ENCODE measurements at places on chromosomes 3 and 15.
A peak's percentile ranks its signal among the peaks of the same experiment; 100 is the strongest.

GRCh38 chr15:34808016-34808415 lies 12.7 kb upstream of the ACTC1 start:
- DNase-seq = no peak

DNA sequence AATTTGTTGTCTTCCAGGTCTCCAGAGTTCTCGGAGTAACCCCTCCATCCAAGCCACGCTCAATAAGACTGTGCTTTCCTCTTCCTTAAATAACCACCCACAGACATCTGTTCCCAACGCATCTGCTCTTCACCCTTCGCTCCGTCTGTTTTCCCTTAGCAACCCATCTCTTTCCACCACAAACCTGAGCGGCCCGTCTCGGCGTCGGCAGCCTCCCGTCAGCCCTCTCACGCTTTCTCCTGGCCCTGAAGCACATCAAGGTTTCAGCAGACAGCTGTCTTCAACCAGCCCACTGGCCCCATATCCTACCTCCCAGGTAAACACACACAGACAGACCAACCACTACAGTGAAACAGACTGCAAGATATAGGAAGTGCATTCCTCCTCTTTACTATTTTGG lies 87.9 kb upstream of the BLM start:
- DNase-seq = no peak

DNA sequence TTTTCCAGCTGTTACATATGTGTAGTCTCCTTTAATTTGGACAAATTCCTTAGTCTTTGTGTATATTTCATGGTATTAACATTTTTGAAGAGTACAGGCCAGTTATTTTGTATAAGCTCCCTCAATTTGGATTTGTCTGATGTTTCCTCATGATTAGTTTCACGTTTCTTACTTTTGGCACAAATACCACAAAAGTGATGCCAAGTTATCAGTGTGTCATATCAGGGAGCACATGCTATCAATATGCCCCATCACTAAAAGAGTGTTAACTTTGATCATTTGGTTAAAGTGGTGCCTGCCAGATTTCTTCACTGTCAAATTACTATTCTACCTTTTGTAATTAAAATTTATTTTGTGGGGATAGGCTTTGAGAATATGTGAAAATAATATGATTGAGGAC lies 14.6 kb downstream of the PCNP start:
- no peak for DNase-seq

GRCh38 chr3:31664031-31664430 lies 131.3 kb downstream of the STT3B start:
- DNase-seq = no peak

GRCh38 chr3:196620161-196620604 lies 19.3 kb upstream of the NRROS start:
- DNase-seq = no peak

GRCh38 chr15:32729700-32730395 lies 12.0 kb downstream of the GREM1 start:
- DNase-seq = no peak

GRCh38 chr15:48632651-48633050 lies 12.9 kb downstream of the FBN1 start:
- DNase-seq = no peak

GRCh38 chr15:72229076-72229946 lies 1.7 kb downstream of the PKM start:
- peak; percentile 33 for DNase-seq

- DNase-seq = no peak
Observed at GRCh38 chr3:128323206-128324081, 143.2 kb downstream of the DNAJB8 start.

DNA sequence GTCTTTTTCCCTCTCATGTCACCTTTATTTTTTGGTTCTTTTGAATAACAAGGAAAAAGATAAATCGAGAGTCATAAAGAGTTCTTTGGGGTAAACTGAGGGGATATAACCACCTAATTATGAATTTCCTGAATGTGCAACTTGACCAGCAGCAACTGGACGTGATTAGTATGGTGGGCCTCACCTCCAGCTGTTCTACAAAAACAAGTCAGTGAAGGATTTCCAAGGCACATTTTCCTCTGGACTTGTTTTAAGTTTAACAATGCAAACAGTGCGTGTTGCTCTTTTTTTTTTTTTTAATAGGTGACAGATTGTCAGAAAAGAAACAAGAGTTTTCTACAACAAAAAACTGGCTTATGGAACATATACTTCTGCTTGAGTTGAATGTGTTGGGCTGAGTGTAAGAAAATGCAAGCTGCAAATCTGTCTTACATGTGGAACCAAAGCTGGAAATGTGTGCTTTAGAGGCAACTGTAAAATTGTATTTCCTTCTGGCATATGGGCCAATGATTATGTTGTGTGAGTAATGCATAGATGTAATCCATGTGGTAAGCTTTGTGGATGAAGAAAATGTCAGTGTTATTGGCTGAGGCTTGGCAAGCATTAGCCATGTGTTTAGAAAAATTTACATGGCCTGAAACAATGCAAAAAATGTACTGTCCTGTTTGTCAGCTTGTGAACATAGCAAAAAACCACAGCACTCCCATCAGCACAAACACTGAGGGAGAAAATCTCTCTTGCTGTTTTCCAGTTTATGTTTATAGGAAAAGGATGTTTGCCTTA lies 44.5 kb upstream of the FNDC3B start:
- peak; percentile 39 for DNase-seq

DNA sequence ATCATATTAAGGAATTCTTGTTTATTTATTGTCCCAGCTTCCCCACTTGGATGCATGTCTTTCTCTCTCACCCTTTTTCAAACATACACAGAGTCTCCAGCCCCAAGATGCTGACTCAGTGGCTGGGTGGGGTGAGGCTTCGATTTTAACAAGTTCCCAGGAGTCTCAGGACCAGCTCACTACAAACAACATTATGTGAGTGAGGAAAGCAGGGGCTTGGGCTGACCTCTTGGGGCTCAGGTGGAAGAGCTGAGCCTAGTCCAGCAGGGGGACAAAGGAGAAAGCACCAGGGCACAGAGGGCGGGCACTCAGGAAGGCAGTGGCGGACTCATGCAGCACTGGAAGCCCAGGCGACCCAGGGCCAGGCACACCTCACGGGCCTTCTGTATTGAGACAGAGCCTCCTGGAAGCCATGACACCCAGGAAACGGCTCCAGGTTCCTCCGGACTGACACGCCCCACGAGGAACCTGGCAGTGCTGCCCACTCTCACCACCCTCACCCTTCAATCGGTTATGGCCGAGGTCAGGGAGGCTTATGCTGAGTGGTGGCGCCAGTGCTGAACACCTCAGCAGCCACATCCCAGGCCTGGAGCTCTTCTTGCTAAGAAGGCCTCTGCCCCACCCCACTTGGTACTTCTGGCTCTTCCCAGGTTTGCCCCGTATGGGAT lies 97.4 kb downstream of the LRIG1 start:
- no peak for DNase-seq

GRCh38 chr3:144394032-144394431 lies 422.4 kb downstream of the DIPK2A start:
- DNase-seq = no peak

DNA sequence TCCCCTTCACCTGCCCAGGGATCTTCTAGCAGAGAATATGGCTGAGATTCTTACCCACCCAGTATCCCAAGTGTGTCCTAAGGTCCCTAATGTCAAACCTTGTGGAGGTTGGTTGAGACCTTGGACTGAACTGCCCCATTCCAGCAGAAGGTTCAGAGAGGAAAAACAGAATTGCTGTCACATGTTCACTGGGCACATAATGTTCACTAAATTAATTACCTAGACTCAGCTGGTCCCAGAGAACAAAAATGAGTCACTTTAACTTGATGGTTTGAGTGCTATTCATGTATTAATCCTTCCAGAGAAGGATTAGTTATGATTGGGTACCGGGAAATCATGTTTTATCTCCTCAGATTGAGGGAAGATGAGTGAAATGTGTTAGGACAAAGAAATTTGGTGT lies 171.3 kb upstream of the GADL1 start:
- no peak for DNase-seq

- no peak for DNase-seq
Observed at GRCh38 chr15:58309963-58310928, 121.5 kb upstream of the LIPC start.

GRCh38 chr15:41948490-41948889 lies 23.9 kb downstream of the EHD4 start:
- no peak for DNase-seq

- DNase-seq = no peak
Observed at GRCh38 chr15:29135309-29135657, 134.3 kb downstream of the NSMCE3 start.

DNA sequence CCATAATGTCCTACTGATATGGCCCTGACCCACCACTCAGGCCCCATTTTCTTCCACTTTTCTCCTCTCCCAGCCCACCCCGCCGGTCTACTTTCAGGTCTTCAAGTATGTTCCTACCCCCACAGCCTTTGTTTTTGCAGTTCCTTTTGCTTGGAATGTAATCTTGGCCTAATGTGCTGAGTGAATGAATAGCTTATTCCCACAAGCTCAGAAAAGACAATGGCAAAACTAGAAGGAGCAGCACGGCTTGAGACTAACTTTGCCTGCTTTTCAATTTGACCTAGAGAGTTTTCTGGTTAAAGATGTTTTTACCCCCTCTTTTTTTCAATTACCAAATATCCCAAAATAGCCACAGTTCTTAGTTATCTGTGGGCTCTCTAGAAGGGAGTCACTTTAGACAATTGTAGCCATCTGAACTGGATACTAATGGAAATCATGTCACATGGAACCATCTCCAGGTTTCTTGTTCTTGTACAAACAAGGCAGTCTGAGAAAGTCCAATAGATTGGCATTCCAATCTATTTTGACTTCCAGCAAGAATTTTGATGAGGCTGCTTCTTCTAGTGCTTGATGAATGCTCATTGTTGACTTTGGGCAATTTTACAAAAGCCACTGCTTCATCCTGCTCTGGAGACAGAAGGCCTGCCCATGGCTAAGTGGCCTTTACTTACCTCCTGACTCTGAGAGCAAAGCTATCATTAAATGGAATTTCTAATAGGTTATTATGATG lies 16.3 kb upstream of the LMCD1 start:
- no peak for DNase-seq

DNA sequence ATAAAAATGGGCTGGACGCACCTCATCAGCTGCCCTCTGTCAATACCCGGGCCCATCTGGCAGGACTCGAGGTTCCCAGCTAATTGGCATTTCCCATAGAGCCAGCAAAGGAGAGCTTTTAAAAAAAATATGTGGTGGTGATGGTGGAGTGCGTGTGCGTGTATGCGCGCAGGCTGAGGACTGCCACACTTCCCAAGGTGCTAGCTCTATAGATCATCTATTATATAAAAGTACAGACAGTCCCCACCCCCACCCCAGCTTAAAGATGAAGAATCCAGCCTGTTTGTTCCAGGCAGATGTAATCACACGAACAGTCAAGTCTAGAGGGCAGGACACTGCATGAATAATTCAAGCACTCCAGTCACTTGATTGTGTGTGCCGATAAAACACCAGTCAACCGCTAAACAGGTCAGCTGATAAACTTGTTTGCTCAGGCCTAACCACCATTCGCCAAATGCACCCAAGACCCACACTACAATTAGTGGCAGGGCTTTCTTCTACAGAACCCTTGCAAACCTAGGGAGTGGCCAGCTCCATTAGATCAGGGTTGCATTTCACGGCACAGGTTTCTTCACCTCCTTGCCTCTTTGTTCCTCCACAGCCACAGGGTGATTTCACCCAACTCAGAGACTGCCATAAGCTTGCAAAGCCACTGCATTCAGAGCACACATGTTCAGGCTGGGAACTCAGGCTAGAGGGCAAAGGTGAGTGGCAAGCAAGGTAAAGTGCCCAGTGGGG lies 5.8 kb downstream of the TLE3 start:
- peak; percentile 6 for DNase-seq

DNA sequence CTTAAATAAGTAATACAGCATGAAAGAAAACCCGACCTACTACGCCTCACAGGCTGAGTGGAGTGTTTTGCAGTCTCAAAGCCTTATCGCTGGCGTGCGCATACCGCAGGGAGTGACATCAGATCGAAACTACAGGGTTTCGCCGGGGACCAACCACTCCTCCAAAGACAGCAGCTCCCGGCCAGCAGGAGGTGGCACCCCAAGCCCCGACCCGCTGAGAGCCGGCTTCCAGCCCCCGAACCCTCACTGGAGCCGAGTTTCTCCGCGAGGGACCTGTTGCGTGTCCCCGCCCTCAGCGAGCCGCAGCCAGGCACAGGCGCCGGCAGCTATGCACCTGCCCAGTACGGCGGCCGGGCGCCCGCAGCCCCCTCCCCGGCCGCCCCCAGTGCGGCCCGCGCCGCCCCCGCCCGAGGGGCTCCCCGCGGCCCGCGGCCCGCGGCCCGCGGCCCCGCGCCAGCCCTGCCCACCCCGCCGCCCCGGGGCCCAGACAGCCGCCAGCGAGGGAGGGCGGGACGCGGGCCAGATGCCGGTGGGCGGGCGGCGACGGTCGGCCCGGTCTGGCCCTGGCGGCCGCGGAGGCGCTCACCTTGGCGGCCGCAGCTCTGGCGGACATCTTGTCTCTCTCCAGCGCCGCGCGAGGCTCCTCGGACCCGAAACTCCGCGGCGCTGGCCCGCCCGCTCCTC lies 710 bp downstream of the TJP1 start:
- DNase-seq = peak; percentile 72

GRCh38 chr15:101018016-101018415 lies 98.9 kb downstream of the LRRK1 start:
- DNase-seq = no peak

DNA sequence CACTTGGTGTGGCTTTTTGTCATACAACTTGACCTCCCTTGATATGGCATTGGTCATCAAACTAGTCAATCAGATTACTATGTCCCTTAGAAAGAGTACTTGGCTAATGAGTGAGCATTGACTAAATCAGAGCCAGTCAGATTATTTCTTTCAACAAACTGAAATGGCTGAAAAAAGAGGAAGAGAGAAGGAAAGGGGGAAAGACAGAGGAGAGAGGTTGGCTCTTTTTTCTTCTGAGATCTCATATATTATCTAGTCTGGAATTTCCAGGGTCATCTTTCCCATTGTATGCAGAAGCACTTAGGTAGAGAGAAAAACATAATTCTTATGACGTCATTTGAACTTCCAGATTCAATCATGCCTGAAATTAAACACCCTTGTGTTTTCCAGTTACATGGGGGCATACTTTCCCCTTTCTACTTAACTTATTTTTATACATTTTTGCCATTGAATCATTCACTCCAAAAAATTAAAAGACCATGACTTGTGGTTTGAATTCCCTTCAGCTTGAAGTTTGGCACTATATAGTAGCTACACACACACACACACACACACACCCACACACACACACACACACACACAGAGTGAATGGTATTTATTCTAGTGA lies 387.8 kb downstream of the LSAMP start:
- DNase-seq = peak; percentile 79

DNA sequence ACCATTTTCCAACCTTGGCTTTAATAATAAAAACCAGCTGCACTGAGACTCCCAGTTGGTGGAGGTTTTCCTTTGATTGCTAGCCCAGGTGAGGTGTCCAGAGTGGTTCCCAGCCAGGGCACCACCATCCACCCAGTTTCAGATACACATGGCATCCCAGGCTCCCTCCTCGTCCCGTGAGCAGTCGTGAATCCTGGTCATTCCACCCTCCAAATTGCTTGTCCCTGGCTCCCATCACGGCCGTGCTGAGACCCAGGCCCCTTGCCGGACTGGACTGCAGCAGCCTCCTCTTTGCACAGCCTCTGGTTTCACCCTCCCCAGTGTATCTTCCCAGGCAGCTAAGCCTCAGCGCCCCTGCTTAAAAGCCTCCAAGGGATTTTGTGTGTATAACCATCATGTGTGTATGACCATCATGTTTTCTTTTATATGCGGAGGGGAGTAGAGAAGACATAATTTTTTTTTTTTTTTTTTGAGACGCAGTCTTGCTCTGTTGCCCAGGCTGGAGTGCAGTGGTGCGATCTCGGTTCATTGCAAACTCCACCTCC lies 106.3 kb downstream of the ETFA start:
- no peak for DNase-seq

GRCh38 chr3:175398676-175399075 lies 539.5 kb downstream of the NAALADL2 start:
- no peak for DNase-seq

GRCh38 chr15:95875121-95875643 lies 455.3 kb upstream of the NR2F2 start:
- no peak for DNase-seq
